ENCODE measurements at places on chromosomes 6 and 20.

DNA sequence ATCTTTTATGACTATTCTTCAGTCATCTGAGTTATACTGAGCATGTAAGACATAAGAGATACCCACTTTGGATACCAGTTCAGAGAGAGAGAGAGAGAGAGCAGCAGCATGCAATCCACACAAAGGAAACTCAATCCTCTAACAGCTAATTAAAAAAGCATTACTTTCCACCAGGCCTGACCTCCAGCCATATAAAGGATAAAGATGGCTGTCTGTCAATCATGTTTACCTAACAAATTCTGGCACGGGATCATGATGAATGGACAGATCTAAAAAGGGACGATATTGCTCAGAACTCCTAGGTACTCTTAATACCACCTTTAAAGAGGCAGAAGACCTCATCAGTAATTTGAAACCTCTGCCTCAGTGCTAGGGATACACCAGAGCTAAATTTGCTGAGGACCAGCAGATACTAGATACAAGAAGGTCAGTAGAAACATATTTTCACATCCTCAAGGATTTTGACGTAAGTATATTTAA lies 159.2 kb downstream of the RPS12 start:
- no peak for DNase-seq

DNA sequence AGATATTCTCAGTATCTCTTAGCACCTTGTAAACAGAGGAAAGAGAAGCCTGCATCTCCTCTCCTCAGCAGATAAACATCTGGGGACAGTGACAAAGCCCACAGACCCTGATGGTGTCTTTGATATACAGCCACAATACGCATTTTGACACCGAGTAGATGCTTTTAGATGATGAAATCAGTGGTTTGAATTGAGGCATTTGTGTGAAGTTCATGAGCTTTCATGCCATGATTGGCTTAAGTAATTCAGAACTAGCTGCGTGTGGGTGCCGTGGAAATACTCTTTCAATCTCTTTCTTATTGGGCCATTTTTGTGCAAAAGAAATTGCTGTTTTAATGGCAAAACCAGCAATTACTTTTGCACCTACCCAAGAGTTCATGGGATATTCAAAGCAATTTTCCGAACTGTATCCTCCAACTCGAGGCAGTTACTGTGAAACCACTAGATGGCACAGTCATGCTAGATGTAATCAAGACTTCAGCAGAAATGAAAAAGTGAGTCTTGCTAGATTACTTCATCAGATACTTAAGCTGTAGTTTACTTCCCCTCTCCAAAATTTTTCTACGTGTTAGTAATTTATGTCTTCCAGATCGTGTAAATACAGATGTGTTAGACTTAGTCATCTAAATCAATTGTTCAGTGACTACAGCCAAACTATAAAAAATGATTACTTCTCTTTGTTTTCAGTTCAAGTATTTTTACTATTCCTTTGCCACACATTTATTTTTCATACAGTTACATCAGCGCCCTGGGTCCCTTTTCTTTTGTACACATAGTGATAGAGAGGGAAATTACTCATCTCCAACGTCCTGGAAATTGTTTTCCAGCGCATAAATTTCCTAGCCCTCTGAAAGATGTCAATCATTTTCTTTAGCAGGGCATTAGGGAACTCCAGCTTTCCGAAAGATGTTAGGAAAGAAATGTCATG lies 49.4 kb downstream of the IYD start:
- peak; percentile 6 for DNase-seq

DNA sequence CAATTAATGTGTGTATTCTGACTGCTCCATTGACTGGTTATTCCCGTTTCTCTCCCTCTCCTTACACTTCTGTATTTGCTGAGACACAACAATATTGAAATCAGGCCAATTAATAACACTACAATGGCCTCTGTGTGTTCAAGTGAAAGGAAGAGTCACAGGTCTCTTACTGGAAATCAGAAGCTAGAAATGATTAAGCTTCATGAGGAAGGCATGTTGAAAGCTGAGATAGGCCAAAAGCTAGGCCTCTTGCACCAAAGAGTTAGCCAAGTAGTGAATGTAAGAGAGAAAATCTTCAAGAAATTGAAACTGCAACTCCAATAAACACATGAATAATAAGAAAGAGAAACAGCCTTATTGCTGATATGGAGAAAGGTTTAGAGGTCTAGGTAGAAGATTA lies 489.5 kb upstream of the CITED2 start:
- DNase-seq = no peak

DNA sequence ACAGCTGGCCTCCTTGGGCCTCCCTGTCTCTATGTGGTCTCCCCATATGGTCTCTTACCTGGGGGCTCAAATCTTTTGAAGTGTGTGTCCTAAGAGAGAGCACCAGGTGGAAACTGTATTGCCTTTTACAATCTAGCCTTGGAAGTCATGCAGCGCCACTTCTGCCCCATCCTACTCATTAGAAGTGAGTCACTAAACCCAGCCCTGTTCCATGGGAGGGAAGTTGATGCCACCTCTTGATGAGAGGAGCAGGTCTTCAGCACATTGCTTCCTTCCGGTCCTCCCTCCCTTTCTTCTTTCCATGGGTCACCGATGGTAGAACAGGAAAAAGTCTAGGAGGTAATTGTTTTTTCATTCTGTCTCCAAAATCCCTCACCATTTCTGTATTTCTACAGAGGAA lies 156.3 kb downstream of the FOXA2 start:
- DNase-seq = no peak

DNA sequence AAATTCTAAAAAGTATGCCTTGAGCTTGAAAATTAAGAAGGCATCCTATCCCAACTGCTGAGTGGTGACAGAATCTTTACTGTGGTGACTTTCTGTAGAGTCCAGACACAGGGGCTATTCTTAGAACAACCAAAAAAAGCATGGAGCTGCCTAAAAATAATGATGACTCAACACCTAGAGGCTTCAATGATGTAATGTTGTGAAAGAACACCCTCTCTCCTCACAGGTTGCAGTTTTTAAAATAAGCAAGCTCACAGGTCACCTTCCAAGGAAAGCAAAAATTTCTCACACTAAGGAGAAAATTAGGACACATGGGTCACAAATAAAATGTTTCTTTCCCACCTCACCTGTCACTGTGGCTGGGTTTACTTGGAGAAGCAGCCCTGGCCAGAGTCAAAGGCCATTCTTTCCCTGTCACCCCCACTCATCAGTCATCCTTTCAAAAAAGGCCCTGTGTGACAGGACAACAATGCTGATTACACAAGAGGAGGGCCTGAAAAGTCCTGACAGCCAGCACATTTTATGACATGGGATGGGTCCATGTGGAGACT lies 53.5 kb downstream of the RCAN2 start:
- no peak for DNase-seq

GRCh38 chr20:64142590-64142989 lies 21.7 kb upstream of the MYT1 start:
- DNase-seq = no peak

DNA sequence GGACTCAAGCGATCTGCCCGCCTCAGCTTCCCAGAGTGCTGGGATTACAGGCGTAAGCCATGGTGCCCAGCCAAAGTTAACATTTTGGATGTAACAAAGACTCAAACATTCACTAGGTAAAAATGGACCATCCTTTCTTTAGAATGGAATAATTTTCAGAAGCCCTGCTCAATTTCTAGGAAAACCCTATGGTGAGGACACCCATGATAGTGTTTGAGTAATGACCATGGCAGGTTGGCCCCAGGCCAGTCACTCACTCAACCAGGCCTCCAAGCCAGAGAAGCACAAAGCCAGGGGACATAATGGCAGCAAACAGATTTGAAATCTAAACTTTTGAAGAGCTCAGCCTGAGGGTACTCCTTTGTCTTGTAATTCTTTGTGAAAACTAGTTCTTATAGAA lies 59.9 kb upstream of the GPR6 start:
- no peak for DNase-seq

- no peak for DNase-seq
Measured at GRCh38 chr6:15402406-15403045, 156.7 kb downstream of the JARID2 start.

- DNase-seq = no peak
Measured at GRCh38 chr6:72968704-72969103, 256.6 kb downstream of the KHDC1L start.

GRCh38 chr20:56974499-56975250 lies 291.8 kb downstream of the BMP7 start:
- DNase-seq = no peak

- no peak for DNase-seq
Measured at GRCh38 chr20:36599912-36600345, 5.7 kb upstream of the RAB5IF start.

- no peak for DNase-seq
Measured at GRCh38 chr6:137522198-137522798, 28.1 kb upstream of the OLIG3 start.

GRCh38 chr6:4174042-4174441 lies 38.7 kb upstream of the ECI2 start:
- no peak for DNase-seq

DNA sequence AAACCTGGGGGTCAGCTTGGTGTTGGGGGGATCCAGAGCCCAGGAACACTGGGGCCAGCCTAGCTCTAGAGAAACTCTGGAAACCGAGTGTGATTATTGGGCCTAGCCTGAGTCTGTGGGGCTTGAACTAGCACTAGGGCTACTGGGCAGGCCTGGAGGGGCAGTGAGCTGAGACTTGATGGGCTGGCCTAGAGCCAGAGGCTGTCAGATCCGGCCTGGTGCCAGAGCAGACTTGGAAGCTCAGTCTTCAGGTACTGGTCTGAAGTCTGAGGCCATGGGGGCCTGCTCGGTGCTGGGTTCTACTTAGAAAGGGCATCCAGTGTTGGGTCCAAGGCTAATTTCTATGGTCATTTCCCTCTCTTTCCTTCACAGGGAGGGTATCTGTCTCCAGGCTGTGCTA lies 2.7 kb downstream of the DEFB112 start:
- no peak for DNase-seq

DNA sequence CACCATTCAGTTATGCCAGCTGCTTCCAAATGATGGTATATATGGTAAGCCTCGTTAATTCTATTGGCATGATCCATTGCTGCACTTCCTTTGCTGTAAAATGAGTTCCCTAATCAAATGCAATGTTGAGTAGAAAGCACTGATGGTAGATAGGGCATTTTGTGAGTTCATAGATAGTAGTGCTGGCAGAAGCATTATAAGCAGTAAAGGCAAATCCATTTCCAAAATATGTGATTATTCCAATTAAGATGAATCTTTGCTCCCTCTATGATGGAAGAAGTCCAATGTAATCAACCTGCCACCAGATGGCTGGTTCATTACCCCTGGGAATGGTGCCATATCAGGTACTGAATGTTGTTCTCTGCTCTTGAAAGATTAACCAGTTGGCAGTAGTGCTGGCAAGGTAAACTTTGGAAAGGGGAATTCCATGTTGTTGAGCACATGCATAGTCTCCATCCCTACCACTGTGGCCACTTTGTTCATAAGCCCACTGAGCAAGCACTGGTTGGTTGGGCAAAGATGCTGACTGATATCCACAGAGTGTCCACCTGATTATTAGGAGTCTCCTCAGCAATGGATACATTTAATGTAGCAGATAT lies 5.6 kb upstream of the TBPL1 start:
- DNase-seq = no peak

DNA sequence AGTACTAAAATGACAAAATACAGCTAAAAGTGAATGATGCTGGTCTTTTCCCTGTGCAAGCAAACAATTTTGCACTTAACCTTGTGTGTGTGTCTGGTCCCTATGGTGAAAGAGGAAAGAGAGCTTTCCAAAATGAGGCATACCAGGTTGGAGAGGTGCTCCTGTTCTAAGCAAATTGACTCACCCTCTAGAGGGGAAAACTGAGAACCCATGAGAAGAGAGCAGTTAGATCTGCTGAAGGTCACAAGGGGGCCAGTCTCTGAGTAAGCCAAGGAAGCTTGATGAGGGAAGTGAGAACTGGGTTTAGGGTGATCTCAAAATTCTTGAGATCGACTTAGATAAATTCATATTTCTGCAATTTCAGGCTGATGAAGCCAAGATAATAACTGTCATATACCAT lies 157.5 kb upstream of the TBX18 start:
- no peak for DNase-seq

DNA sequence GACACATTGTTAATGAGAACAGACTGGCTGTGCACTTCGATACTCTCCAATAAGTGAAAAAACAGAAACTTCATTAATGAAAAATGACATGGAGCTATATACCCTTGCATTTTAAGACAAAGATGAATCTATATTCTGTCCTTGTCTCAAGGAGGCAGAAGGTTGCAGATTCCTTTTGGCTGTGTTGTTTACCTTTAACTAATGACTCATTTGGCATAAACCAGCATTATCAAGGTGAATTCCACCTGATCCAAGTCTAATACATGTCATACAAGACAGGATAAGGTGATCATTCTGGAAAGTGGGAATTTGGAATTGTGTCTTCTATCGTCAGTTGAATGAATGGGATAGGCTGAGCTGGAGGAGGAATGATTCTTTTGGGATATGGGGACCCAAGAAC lies 192.9 kb downstream of the PLCB4 start:
- DNase-seq = no peak

DNA sequence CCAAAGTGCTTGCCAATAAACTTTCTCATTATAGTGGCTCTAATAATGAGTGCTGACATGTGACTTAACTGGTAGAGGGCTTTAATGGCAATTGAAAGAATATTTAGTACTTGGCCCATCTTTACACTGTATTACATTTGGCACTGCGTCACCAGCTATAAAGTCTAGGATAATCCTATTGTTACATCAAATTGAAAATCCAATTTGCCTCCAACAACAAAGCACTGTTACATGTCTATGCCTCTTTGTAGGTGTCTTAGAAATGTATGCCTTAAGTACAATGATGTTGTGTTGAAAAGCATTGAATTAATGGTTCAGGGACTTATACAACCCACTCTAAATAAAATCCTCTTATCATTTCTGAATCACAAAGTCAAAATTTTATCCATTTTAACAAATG lies 420.4 kb upstream of the JAG1 start:
- no peak for DNase-seq

GRCh38 chr6:165545806-165546205 lies 117.2 kb downstream of the PDE10A start:
- DNase-seq = no peak

DNA sequence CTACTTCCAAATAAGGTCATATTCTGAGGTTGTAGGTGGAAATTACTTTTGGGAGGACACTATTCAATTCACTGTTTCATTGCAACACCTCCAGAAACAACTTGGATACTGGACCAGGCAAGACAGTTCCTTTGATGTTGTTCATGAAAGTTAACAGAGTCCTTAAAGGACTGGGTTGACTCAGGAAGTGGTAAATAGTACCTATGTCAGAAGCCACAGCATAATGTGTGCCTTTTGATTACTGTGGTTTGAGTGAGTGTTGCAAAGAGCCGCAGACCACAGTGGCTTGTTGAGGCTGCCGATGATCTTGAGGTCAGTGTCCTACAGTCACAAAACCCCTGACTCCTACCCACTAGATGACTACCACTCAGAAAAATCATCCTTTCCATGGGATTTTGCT lies 10.9 kb downstream of the IL20RA start:
- DNase-seq = peak; percentile 31

- DNase-seq = no peak
Measured at GRCh38 chr6:43122146-43122545, 46.0 kb downstream of the PTK7 start.

- no peak for DNase-seq
Measured at GRCh38 chr6:144543006-144543871, 258.1 kb downstream of the UTRN start.
